Heart left ventricle (tissue), 16 donors: ENCODE measurements at places on chromosomes 5 and 9. TPM values are rescaled to one million over a fixed set of nuclear protein-coding genes. Genes with fewer than 3 reads are reported as not detected.

DNA sequence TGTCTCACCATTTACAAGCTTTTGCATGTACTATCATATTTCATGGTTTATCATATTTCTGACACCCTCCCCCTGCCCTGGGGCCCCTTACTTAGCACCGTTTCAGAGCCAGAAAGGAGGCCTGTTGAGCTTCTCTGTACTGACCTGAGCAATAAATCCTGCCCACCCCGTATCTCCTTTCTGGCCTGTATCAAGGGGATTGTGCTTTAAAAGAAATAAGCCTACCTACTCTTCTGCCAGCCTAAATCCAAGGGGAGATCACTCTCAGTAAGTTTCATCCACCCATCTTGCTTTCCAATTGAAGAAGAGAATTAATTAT is 54.0 kb upstream of the FST start:
- DNase-seq, result no peak
- no peak overlapping the region for H3K27ac ChIP-seq
- no peak overlapping the region for H3K4me3 ChIP-seq

APBA1 gene
- 2.1 TPM for total RNA-seq

DNA sequence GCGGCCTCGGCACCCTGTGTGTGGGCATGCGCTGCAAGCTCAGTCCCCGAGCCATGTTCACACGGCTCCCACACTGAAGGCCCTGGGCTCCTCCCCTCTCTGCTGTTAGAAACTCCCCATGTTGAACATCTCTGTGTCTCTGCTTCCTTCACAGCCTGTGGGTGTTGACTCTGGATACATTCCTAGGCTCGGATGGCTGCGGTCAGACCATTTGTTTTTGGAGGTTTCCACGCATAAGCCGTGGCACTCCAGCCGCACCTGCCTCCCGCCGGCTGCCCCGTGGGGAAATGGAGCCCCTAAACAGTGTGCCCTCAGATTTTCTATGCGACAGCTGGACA is 31.2 kb upstream of the LRRC14B start:
- no peaks in the 10 kb centered on the region for H3K4me1 ChIP-seq
- no peak for DNase-seq
- peaks cover 16% of the 10 kb centered on the region for H3K27me3 ChIP-seq
- H3K36me3 ChIP-seq, result no peaks in the 10 kb centered on the region
- H3K4me3 ChIP-seq, result no peak overlapping the region

- no peaks in the 10 kb centered on the region for H3K4me1 ChIP-seq
- H3K4me3 ChIP-seq, result no peak overlapping the region
- H3K27ac ChIP-seq, result no peak overlapping the region
- no peaks in the 10 kb centered on the region for H3K36me3 ChIP-seq
- H3K27me3 ChIP-seq, result no peaks in the 10 kb centered on the region
Observed at GRCh38 chr9:90969021-90969675, 167.5 kb downstream of the SYK start.

GRCh38 chr5:77285251-77285841 is 74.9 kb downstream of the PDE8B start:
- H3K36me3 ChIP-seq, result no peaks in the 10 kb centered on the region
- H3K4me1 ChIP-seq, result no peaks in the 10 kb centered on the region
- H3K27me3 ChIP-seq, result no peaks in the 10 kb centered on the region
- no peak overlapping the region for H3K27ac ChIP-seq

- H3K27ac ChIP-seq, result no peak overlapping the region
- no peaks in the 10 kb centered on the region for H3K27me3 ChIP-seq
- no peak overlapping the region for H3K4me3 ChIP-seq
- no peaks in the 10 kb centered on the region for H3K36me3 ChIP-seq
Observed at GRCh38 chr9:81915801-81916505, 12.3 kb upstream of the SPATA31D4 start.

LCN6 gene
- 58.7 TPM for total RNA-seq

DNA sequence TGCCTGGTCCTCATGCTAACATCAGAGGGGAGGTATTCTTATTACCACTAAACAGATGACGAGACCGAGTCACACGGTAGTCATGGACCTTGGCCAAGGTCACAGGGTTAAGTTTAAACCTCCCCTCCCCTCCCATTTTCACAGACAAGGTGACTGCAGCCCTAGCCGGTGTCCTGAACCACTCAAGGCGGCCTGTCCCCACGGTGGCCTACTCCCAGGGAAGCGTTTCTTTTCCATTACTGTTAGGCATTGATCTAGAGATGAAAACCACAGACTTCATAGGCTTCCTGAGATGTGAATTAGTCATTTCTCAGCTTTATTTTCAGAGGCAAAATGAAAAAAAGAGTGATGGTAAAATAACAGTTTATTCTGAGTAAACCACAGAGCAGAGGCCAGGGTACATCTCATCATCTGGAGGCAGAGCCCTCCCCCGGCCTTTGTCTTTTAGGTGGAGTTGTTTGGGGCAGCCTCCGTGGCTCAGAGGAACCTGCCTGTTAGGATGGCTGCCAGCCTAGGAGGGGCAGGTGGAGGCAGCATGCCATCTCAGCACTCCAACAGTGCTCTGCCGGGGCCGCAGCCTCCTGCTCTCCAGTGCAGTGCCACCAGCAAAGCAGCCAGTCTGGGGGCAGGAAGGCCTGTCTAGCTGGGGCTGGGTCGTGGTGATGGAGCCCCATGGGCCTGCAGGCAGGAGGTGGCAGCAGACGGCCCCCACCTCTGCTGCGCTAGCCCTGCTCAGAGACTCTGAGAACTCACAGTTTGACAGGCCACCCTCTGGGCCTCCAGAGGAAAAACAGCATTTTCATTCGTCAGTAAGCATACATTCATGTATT is 71.2 kb downstream of the RAPGEF1 start:
- H3K4me3 ChIP-seq, result no peak overlapping the region
- DNase-seq, result no peak

DNA sequence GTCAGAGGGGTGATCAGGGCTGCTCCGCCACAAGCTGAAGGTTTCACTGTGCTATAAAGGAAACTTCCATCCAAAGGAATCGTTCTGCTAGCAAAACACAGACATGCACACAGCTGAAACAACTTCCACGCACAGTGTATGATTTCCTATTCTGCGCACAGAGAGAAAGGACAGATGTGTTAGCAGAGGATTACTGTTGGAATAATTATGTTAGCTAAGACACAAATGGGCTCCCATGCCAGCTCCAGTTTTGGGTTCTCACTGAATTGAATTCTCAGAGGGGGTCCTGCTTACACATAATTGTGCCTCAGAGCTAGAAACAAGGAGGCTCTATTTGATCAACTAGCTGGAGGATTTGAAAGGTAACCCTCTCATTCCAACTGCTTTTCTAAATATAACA is 352.4 kb downstream of the IRX2 start:
- H3K27me3 ChIP-seq, result no peaks in the 10 kb centered on the region
- H3K27ac ChIP-seq, result no peak overlapping the region
- H3K36me3 ChIP-seq, result no peaks in the 10 kb centered on the region
- H3K4me1 ChIP-seq, result no peaks in the 10 kb centered on the region

INPP5E gene
- total RNA-seq, result 11.7 TPM

DNA sequence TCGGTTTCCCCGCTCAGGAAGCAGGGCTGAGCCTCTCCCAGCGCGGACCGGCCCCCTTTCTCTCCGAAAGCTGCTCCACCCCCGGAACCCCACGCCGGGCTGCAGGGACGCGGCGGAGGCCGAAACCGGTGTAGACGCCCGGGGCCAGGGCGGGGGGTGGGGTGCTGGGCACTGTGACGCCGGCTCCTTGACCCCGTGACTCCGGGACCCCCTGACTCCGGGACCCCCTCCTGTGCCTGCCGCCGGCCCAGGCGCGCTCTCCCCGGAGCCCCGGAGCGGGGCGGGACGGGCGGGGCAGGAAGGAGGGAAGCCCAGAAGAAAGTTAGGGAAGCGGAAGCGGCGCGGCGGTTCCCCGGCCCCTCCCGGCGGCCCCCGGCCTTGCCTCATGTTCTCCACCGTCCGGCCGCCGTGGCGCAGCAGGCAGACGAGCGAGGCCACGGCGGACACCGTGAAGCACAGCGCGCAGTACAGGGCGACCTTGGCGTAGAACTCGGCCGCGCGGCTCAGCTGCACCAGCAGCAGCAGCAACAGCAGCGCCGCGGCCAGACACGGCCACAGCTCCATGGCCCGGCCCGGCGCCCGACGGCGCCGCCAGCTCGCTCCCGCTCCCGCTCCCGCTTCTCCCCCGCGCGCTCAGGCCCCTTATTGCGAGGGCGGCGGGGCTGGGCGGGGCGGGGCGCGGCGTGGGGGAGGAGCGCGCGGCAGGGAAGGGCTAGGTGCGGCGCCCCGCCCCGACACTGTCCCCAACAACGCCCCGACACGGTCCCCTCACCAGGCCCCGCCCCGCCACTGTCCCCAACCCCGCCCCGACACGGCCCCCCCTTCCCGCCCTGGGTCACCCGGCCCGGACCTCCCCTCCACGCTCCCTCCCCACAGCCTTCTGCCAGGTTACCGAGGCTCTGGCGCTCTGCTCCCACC is at the start of gene AGPAT2:
Gene AGPAT2 (minus strand): TSS at position 664 of the 918 bp plus-strand sequence. CDS start 100 bp downstream, at position 564.
- peak within 1 kb of the TSS; percentile 61 for H3K4me3 ChIP-seq
- H3K36me3 ChIP-seq, result no peaks in the 10 kb centered on the region
- H3K4me1 ChIP-seq, result peaks cover 63% of the 10 kb centered on the region
- no peaks in the 10 kb centered on the region for H3K27me3 ChIP-seq
- peak within 1 kb of the TSS; percentile 80 for H3K27ac ChIP-seq

GRCh38 chr9:114313186-114313585 is 9.7 kb upstream of the ORM1 start:
- H3K36me3 ChIP-seq, result no peaks in the 10 kb centered on the region
- no peak overlapping the region for H3K4me3 ChIP-seq
- H3K27ac ChIP-seq, result no peak overlapping the region
- no peaks in the 10 kb centered on the region for H3K27me3 ChIP-seq
- H3K4me1 ChIP-seq, result no peaks in the 10 kb centered on the region

GRCh38 chr5:141870871-141871270 is 7.3 kb downstream of the PCDH1 start:
- peaks cover 52% of the 10 kb centered on the region for H3K4me1 ChIP-seq
- no peak for DNase-seq
- no peak overlapping the region for H3K4me3 ChIP-seq
- H3K36me3 ChIP-seq, result peaks cover 35% of the 10 kb centered on the region

GRCh38 chr5:140571105-140571504 is 6.5 kb downstream of the SLC35A4 start:
- H3K27ac ChIP-seq, result peak overlapping the region; percentile 66
- H3K4me1 ChIP-seq, result peaks cover 63% of the 10 kb centered on the region
- H3K4me3 ChIP-seq, result no peak overlapping the region
- H3K27me3 ChIP-seq, result no peaks in the 10 kb centered on the region

GRCh38 chr9:70979966-70980365 is 141.5 kb downstream of the TRPM3 start:
- no peaks in the 10 kb centered on the region for H3K4me1 ChIP-seq
- no peaks in the 10 kb centered on the region for H3K36me3 ChIP-seq
- no peak overlapping the region for H3K27ac ChIP-seq
- no peak overlapping the region for H3K4me3 ChIP-seq
- no peak for DNase-seq

GRCh38 chr5:8756498-8757084 is 789.3 kb downstream of the SEMA5A start:
- no peak overlapping the region for H3K27ac ChIP-seq
- no peaks in the 10 kb centered on the region for H3K27me3 ChIP-seq
- no peak for DNase-seq
- H3K4me1 ChIP-seq, result no peaks in the 10 kb centered on the region
- no peak overlapping the region for H3K4me3 ChIP-seq

LCN15 gene
- total RNA-seq, result not detected
